Mucosa of gallbladder (tissue), 1 donor: ENCODE measurements at places on chromosomes 12 and 14.
A peak's percentile ranks its signal among the peaks of the same experiment; 100 is the strongest.

- DNase-seq: peak; percentile 23
Observed at GRCh38 chr12:62260733-62261683, 804 bp downstream of the USP15 start.

DNA sequence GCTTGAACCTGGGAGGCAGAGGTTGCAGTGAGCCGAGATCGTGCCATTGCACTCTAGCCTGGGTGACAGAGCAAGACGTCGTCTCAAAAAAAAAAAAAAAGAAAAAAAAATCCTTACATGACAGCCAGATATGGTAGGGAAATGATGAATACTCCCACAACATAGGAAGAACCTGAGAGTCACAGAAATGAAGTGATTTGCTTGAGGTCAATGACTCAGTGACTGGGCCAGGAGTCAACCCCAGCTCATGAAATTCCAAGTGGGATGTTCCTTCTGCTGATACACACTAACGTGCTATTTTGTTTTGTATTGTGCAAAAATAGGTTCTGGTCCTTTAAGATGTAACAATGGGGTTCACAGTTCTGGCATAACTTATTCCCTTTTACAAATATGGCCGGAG lies 9.0 kb downstream of the RHOF start:
- no peak for DNase-seq

GRCh38 chr14:100783630-100784370 lies 42.1 kb upstream of the MEG3 start:
- no peak for DNase-seq

GRCh38 chr14:43165651-43166050 lies 1341.4 kb downstream of the FSCB start:
- no peak for DNase-seq

DNA sequence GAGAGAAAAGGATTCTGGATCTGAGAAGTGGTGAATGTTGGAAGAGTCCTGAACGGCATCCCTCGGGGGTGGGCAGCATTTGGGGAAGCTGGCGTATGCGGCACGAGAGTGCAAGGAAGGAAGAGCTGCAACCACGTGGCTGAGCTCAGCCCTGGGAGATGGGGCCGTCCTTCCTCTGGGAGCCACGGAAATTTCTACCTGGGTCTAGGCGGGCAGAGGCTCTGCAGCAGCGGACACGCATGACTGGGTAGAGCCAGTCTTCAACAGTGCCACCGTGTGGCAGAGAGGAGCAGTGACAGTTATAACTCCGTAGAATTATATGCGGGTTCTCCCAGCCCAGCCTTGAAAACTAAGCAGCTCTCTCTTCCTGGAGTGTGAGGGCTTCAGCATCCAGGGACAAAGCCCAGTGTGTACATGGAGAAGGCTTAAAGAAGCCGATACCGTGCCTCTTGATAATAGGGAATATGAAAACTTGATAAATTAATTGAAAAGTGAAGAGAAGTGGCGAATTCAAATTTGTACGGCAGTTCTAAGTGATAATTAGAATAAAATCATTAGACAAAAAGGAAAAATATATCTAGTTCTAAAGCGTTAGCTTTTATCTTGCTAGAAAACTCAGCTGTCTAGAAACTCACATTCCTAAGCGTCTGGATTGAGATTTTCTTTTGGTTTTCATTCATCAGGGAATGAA lies 82.9 kb upstream of the STXBP6 start:
- peak; percentile 73 for DNase-seq

GRCh38 chr12:50268482-50268881 lies 14.8 kb downstream of the LIMA1 start:
- no peak for DNase-seq

GRCh38 chr14:88584451-88584850 lies 21.6 kb downstream of the ZC3H14 start:
- no peak for DNase-seq

DNA sequence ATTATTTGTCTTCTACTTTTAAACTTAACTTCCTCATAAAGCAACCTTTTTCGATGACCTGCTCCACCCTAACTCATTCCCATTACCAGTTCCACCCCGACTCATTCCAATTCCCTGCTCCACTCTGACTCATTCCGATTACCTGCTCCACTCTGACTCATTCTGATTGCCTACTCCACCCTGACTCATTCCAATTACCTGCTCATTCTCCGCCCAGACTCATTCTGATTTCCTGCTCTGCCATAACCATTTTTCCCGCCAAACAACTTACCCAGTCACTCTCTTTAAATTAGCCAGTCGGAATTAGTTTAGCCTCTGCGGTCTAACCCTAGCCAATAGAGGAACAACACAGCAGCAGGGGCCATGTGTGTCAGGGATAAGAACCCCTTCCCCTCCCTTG lies 249.1 kb downstream of the DPY19L2 start:
- peak; percentile 54 for DNase-seq

GRCh38 chr14:73235531-73236155 lies 1.7 kb upstream of the PAPLN start:
- DNase-seq: no peak

DNA sequence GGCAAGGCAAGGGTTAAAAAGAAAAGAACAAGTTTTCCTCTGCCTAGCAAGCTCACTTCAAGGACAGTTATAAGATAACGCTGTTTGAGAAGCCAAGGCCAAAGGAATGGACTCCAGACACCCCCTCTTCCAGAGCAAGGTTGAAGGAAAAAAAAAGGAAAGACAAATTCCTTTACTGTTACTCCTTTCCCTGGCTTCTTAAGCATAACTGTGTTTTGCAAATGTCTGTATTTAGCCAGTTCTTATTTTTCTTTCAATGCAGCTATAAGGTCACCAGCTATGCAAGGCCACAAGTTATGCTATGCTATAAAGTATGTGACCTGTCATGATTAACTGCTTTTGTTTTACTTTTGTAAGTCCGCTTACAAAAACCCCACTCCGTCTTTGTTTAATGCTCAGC lies 26.6 kb downstream of the ZNF410 start:
- DNase-seq: no peak

DNA sequence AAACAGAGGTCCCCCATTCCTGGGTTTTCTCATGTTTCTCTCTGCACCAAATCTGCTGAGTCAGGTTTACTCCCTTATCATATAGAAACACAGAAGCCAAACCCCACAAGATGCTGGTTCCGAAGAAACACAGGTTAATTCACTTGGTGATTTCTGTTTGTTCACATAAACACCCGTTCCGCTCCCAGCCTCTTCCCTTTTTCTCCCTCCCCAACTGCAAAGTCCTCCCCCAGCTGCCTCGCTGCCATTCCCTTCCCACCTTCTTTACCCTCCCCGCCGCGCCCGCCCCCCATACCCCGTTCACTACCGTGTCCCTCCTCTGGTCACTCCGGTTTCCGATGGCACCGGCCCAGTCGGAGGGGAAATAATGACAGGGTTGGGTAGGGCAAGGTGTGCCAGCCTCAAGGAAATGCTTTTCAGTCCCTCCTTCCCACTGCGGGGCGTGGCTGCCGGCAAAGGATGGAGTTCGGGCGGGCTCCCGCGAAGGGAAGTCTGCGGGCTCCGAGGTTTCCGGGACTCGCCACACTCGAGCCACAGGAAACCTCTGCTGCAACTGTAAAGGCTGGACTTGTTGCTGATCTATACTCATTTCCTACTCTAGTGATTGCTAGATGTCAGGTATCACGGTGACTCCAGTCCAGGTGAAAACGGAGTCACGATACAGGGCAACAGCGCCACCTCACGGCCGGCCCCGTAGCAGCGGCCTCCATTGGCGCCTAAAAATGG lies at the start of gene STYK1:
Gene STYK1, minus strand, starts transcription at position 394 of the 726 bp plus-strand sequence. CDS start 39,434 bp downstream, outside the sequence.
- DNase-seq: peak; percentile 71

GRCh38 chr12:92863251-92863650 lies 65.8 kb downstream of the EEA1 start:
- no peak for DNase-seq
